ENCODE measurements at places on chromosomes 12 and 14.
A peak's percentile ranks its signal among the peaks of the same experiment; 100 is the strongest.

DNA sequence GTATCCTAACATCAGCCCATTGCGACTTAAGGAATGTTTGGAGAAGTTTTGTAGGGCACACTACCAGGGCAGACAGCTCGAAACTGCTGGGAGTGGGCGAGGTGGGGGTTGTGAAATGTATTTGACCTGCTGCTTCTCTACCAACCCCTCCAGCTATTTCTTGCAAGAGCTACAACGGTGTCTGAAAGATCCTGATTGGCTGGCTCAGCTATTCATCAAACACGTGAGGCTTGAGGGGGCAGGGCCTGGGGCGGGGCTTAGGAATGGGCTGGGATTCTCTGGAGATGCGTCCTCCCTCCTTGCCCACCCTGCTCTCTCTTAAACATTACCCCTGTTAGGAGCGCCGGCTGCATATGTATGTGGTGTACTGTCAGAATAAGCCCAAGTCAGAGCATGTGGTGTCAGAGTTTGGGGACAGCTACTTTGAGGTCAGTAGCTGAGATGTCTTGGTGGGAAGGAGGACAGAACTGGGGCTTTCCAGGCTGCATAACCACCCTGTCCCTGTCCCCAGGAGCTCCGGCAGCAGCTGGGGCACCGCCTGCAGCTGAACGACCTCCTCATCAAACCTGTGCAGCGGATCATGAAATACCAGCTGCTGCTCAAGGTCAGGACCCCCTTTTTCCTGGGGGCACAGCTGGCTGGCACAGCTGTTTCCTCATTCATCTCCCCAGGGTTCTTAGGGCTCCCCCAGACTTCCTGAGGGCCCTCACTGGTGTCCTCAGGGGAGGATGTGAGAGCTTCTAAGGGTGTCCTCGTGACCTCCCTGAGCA is 3.1 kb downstream of the ARHGEF25 start:
- no peak for DNase-seq

DNA sequence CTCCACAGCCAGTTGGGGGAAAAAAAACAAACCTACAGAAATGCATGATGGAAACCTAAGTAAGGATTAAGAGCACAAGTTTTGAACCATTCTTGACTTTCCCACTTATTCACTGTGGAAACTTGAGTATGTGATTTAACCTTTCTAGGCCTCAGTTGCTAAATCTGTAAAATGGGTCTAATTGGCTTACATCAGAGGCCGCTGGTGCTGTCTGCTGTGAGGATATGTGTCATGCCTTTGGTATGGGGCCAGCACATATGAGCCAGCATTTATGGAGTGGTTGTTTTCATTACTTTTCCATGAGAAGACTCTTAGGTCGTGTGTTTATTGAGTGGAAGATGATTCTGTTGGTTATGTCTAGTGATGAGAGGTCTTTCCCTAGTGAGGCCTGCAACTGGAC is 102.4 kb downstream of the ESR2 start:
- DNase-seq: no peak

- no peak for DNase-seq
These were observed 13.2 kb downstream of the PRPF40B start for GRCh38 chr12:49636574-49636973.

DNA sequence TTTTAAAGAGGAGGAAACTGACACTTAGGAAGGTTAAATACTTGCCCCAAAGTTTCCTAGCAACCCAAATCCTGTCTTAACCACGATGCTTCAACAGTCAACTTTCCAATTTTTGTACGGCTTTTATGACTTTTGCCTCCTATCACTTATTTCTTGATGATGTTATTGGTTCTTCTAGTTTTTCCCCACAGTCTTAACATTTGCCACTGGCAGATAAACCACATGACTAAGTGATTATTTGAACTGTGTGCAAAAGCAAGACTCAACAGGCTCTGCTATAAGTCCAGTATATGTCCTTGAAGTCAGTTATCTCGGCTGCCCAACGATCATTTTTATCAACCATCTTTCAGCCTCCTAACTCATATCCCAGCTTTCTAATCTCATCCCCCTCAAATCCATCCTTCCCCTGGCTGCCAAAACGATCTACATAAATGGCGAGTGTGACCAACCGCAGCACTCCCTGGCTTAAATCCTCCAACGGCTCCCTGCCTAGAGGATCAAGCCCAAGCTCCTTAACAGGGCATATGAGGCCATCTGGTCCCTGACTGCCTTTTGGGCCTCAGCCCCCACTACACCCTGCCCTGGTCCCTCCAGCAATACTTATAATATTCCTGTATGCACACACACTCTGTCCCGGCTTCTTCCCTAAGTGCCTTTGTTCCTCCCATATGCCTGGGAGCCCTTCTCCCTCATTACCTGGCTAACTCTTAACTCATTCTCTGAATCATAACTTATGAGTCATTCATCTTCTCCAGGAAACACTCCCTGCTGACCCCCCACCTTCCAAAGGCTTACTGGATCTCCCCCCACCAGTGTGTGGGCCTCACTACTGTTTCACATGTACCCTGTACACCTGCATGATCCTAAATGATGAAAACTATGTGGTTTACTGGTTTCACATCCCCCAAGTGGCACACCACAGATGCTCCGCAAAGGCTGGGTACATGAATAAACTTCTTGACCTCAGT is 8.8 kb downstream of the VPS37B start:
- no peak for DNase-seq

DNA sequence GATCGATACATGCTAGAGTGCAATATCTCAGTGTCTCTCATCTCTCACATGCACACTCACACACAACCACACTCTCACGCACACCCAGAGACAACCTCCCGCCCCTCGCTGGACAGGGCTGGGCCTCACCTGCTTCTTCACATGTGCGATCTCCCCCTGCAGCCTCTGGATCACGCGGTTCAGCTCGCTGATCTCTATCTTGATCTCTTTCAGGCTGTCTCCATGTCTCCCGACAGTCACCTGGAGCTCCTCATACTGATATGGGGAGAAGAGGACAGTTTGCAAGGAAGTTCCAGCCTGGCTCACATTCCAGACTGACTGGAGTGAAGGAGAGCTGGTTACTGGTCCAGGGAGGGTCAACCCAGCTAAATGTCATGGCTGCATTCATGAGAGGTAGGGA is 4.4 kb downstream of the KRT2 start:
- DNase-seq: no peak

- DNase-seq: no peak
These were observed 57.0 kb downstream of the GCH1 start for GRCh38 chr14:54845641-54846040.

GRCh38 chr14:53048631-53049030 is 97.8 kb upstream of the FERMT2 start:
- DNase-seq: no peak

DNA sequence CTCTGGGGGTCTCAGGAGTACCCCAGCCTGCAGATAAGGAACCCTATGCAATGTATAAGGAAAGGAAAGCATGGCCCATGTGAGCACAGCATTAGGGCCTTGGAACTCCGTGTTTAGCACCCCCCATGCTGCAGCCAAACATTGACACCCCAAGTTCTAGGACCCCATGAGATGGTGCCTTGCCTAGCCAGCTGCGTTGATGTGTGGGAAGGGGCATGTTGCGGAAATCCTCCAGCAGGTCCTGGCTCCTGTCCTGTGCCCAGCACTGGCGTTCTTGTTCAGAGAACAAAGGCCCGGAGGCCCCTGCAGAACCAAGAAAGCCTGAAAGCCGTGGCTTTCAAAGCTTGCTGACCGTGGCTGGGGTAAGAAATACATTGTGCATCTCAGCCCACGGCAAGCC is 99.4 kb upstream of the DIO3 start:
- no peak for DNase-seq

DNA sequence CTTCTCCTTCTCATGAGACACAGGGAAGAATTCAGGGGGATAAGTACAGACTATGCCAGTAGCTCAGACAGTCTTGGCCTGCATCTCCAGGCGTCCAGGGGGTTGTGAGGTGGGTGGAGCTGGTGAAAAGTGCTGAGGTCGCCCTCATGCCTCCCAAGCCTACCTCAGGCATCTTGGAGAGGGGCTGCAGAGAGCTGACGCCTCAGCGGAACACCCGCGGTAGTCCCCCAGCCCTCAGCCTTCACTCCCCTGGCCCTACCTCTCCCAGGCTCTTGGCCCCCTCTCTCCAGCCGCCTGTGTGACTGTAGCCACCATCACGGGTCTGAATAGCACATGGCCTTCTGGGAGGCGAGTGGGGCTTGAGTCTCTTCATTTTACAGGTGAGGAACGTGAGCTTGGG is 59.8 kb upstream of the DLK1 start:
- DNase-seq: no peak

GRCh38 chr12:77031745-77032144 is 33.6 kb downstream of the E2F7 start:
- no peak for DNase-seq

DNA sequence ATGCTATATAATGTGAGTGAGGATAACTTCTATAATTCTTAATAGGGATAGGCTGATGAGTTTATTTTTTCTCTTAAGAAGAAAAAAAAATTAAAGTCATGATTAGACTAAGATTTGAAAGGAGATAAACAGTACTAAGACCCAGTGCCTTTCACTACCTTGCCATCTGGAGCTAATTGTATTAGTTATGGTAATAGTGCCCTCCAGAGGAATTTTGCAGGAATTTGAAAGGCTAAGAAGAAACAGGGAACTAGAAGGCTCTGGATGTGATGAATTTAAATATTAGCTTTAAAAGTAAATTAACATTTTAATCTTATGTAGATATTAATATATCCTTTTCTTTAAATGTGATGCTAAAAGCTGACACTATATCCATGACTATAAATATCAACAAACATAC is 36.6 kb upstream of the PIK3C2G start:
- peak; percentile 77 for DNase-seq

GRCh38 chr14:71245659-71246361 is 338.6 kb downstream of the PCNX1 start:
- no peak for DNase-seq

GRCh38 chr12:116453631-116454030 is 105.5 kb upstream of the MAP1LC3B2 start:
- no peak for DNase-seq

- DNase-seq: no peak
These were observed 121.6 kb downstream of the VEZT start for GRCh38 chr12:95339086-95339788.

- no peak for DNase-seq
These were observed 140.3 kb upstream of the FAR2 start for GRCh38 chr12:29008786-29009185.

- DNase-seq: no peak
These were observed 2.3 kb downstream of the CLECL1 start for GRCh38 chr12:9730591-9730990.

DNA sequence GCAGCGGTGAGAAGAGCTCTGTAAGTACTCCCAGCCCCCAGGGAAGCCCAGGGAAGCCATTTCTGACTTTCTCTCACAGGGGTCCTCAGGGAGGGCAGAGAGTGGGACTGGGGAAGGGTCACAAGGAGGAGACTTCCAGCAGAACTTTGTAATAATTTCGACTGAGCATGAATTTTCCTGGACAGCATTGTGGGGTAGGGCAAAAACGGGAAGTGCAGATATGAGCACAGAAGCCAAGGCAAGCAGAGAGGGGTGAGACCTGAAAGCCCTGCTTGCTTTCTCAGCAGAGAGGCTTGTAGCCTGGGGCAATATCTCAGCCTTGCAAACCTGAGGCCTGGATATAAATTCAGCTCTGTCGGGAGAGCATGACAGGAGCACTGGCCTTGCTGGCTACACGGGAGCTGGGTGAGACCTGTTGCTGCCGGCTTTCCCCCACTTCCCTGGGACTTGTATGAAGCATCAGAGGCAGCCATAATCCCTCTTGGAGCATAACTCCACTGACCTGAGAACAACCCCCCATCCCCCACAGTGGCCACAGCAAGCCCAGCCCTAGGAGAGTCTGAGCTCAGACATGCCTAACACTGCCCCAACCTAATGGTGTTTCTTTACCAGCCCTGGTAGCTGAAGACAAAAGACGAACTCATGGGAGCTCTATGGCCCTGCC is 9.8 kb upstream of the IQSEC3 start:
- no peak for DNase-seq

- no peak for DNase-seq
These were observed 33.5 kb downstream of the SLC6A12 start for GRCh38 chr12:180445-180844.

DNA sequence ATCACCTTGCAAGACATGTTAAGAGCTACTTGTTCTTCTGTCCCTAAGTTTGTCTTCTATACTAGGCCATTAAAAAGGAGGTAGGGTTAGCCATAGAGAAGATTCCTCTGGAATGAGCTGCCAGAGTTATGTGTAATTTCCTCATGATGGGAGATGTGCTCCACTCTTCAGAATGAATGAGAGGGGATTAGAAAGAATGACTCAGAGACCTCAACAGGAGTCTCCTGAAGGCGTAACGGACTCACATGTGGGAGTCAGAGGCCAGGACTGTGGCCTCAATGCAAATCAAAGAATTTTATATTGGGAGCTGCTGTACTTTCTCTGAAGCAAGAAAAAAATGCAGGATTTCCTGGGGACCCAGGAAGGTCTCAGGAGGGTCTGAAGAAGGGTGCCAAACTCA is 87.8 kb upstream of the ATXN7L3B start:
- DNase-seq: no peak

GRCh38 chr14:77279719-77280118 is 8.7 kb upstream of the NGB start:
- DNase-seq: no peak

DNA sequence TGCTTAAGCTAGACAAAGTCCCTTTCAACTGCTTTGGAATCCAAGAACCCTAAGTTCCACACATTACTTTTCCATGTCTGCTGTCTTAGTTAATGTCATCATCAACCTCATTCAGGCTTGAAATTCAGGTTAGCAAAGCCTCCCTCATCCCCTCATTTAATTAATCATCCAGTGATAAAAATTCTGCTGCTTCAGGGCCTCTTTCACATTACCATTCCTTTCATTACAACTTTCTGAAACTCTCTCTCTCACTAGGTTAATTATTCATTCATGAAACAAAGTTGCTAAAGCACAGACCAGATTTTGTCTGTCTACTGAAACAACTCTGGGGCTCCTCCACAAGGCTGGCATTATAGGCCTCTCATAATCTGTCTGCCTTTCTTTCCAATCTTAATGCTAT is 9.4 kb upstream of the VTI1B start:
- no peak for DNase-seq

GRCh38 chr12:64085996-64086395 is 136.1 kb downstream of the KICS2 start:
- DNase-seq: no peak

DNA sequence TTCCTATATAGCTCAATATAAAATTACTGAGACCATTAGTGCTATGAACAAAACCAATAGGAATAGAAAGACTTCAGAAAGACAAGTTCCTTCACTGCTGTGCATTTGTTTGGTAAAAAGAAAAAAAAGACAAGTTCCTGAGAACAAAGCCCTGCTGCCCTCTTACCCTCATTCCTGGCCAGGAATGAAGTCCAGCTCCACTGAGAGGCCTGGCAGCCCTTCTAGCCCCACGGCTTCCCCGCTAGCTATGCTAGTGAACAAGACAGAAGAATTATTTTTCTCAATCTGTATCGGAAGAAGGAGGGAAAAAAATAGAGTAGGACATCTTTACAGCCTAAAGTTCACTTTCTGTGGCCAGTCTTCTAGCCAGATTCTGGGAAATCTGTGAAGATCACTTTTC is 1.6 kb downstream of the MFAP5 start:
- no peak for DNase-seq

Measured in NCI-H1694 treated with DMSO at 0.1 percent for 48 hours (cell line).